ENCODE measurements at places on chromosomes 16 and 17.

DNA sequence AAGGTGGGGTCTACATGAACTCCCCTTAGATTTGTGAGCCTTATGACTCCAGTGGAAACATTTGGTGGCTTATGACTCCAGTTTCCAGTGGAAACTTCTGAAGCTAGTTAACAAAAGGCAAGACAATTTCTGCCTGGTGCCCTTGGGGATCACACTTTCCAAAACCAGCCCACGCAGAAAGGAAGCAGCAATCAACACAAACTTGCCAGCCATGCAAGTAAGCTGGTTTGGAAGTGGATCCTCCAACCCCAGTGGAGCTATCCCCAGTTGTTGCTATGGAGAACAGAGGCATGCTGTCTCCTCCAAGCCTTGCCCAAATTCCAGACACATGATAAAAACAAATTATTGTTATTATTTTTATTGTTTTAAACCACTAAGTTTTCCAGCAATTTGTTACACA lies 130.9 kb downstream of the CDH11 start:
- DNase-seq, result no peak

DNA sequence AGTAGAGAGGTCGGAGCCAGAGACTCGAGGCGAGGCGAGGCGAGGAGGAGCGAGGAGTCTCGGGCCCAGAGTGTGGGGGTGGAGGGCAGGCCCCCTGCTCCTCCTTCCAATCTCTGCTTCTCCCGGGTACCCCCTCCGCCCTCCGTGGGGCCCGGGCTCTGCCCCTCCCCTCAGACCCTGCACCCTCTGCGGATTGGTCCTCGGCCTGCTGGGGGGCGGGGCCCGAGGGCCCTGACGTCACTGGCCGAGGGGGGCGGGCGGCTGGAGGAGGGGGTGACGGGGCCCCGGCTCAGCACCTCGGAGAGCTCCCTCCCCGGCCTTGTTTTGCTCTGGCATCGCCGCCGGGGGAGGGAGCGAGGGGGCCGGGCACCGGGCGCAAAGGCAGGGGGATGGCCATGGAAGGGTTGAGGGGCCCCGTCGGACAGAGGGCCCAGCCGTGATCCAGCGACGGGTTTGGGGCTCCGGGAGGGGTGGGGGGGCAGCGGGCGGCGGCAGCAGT lies at the start of gene RUNDC3A:
TSS of gene RUNDC3A (plus strand) at position 282 of the 499 bp plus-strand sequence. CDS start 232 bp downstream, outside the sequence.
- peak; percentile 84 for DNase-seq

DNA sequence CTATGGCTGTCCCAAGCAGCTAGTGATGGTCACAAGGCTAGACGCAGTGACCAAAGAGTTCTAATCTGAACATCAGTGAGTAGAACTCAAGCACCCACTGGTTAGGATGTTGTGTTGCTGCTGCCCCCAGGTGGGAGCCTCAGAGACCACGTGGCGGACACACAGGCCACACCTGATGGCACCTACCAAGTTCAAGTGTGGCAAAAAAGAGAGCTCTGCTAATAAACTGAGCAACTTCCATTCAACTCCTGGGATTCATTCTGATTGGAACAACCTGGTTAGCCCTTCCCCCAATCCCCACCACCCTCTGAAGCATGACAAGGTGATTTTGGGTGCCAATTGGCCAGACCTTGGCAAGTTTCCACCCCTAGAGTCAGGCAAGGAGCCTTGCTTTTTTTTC lies 3.5 kb upstream of the LCMT1 start:
- DNase-seq, result peak; percentile 72

GRCh38 chr17:64707050-64707591 lies 45.0 kb upstream of the SMURF2 start:
- DNase-seq, result no peak

DNA sequence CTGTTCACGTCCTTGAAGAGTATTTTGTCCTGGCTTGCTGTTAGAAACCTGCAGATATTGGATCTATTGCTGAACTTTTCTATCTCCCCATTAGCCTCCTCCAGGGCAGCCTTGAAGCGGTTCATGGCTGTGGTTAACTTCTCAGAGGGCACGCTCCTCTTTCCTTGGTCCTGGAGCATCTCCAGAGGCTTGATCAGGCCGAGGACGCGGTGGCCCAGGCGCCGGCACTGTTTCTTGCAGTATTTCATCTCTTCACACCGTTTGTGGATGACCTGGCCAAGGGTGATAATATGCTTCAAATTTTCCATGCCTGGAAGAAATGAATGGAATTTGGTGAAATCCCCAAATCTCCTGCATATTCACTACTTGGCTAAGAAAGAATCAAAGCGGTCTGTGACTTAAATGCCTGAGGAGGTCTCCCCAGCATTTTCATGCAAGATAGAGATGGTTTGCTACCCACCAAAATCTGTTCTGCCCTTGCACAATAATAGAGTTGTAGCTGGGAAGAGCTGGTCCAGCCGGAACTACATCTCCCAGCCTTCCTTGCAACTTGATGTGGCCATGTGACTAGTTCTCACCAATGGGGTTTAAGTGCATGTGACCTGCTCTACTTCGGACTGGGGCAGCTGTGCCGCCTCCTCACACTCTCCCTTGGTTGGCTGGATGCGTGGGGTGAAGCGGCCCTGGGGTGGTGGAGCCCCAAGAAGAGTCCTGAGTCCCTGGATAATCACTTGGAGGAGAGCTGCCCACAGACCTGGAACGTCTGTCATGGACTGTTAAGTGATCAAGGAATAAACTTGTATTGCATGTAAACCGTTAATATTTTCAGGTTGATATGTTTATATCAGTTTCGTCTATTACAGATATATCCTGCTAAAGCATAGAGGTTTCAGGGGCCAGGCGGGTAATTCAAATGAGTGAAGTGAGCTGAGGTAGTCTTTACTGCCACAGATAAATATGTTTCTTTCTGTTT lies 4.9 kb downstream of the MLKL start:
- peak; percentile 75 for DNase-seq

All from activated naive CD4-positive, alpha-beta T cell treated with anti-CD3 and anti-CD28 coated beads for 36 hours (primary cell).